Forelimb muscle (tissue), 1 donor: ENCODE measurements at places on chromosomes 2 and 18.

- DNase-seq: no peak
These were observed 140.7 kb downstream of the RND3 start for GRCh38 chr2:150346806-150347205.

DNA sequence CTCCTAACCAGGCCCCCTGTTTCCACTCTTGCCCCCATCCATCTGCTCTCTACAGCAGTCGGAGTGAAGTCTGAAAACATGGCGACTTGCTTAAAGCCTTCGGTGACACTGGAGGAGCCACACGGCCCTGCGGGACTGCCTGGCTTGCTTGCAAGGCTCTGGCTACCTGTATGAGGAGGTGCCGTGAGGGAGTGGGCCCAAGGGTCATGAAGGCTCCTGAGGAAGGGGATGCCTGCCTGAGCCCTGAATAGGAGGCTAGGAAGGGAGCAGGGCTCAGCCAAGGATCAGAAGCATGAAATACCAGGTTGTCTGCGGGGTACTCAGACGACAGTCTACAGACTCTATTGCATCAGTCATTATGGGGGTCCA is 75.4 kb downstream of the EMX1 start:
- no peak for DNase-seq

GRCh38 chr2:238096311-238097011 is 3.7 kb upstream of the ESPNL start:
- no peak for DNase-seq

- no peak for DNase-seq
These were observed 128.6 kb downstream of the ZFP36L2 start for GRCh38 chr2:43097644-43098408.

GRCh38 chr2:70513738-70514137 is 39.9 kb downstream of the TGFA start:
- no peak for DNase-seq

DNA sequence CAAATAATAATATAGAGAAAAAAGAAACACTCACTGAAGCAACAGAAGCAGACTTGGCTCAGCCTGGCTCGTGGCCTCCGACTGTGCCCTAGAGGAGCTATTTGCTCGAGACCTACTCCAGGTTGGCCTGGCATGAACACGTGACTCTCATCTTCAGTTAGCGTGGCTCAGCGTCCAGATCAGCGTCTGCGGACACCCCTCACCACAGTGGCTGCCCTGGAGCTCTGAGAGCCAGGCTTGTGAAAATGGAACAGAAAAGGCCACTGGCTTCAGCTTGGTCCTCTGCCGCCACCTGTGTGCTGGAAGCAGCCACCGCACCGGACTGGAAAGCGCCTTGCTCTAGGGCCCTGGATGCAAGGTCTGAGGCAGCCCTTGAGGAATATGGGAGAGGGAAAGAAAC is 1184.0 kb upstream of the GYPC start:
- DNase-seq: no peak

DNA sequence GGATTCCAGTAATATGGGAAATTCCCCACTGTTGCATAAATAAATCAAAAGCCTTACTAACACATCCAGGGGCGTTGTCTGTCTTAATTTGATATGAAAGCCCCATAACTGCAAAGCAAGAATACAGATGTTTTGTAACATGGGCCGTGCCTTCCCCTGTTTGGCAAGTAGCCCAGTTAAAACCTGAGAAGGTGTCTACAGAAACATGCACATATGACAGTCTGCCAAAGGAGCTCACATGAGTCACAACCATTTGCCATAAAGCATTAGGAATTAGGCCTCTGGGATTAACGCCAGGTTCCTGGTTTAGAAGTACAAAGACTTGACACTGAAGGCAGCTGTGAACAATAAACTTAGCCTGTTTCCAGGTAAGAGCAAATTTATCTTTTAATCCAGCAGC is 43.1 kb upstream of the LONRF2 start:
- no peak for DNase-seq

- DNase-seq: no peak
These were observed 150.9 kb downstream of the SP3 start for GRCh38 chr2:173814306-173814705.

- no peak for DNase-seq
These were observed 246.6 kb downstream of the FHOD3 start for GRCh38 chr18:36543991-36544725.

DNA sequence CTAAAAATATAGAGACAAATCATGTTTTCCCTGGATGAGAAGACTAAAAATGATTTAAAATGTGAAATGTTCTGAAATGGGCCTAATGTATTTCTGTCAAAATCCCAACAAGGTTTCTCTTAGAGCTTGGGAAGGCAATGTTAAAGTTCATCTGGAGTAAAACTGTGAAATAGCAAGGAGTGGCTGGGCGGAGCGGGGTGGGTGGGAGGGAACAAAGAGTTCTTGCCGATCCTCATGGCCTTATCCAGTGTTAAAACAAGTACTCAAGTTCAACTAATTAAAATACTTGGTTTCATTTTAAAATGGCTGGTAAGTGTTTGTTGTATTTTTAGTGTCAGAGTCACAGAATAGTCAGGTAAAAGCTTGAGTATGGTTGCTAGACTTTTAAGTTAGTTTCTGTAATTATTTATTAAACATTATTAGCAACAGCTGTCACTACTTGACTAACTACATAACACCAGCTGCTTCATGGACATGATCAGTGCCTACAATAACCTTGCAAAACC is 87.3 kb downstream of the RTN4 start:
- no peak for DNase-seq
